Right forelimb (tissue), 1 donor: ENCODE measurements at places on chromosomes 16 and 17.

GRCh38 chr17:38747463-38748148 lies 530 bp downstream of the PCGF2 start:
- DNase-seq, result peak; percentile 76

GRCh38 chr16:87201052-87201451 lies 116.1 kb downstream of the C16orf95 start:
- DNase-seq, result no peak

- DNase-seq, result peak; percentile 72
Measured at GRCh38 chr17:44556166-44556831, 985 bp upstream of the FZD2 start.

GRCh38 chr16:88602091-88602490 lies 31.9 kb downstream of the ZC3H18 start:
- DNase-seq, result no peak

DNA sequence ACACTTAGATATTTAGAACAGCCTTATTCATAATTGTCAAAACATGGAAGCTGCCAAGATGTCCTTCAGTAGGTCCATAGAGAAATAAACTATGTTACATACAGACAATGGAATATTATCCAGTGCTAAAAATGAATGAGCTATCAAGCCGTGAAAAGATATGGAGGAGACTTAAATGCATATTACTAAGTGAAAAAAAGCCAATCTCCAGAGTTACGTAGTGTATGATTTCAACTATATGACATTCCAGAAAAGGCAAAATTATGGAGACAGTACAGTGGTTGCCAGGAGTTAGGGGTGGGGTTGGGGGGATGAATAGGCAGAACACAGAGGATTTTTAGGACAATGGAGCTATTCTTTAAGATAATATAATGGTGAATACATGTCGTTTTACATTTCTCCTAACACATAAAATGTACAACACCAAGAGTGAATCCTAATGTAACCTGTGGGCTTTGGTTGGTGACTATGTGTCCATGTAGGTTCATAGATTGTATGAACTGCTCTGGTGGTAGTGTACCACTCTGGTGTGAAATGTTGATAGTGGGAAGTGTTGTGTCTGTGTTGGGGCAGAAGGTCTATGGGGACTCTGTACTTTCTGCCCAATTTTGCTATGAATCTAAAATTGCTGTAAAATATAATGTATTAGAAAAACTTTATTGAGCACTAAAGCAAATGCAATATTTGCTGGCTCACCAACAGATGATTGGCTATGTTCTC lies 122.6 kb downstream of the USP22 start:
- DNase-seq, result no peak

- no peak for DNase-seq
Measured at GRCh38 chr16:15523939-15524338, 89.6 kb downstream of the BMERB1 start.
